ENCODE measurements at places on chromosomes 11 and 22. TPM values are rescaled to one million over a fixed set of nuclear protein-coding genes. Genes with fewer than 3 reads are reported as not detected.

CALCA gene
- not detected for total RNA-seq

RPS19BP1 gene
- 44.0 TPM for total RNA-seq

ANGPTL5 gene
- total RNA-seq = not detected

PAMR1 gene
- 493 TPM for total RNA-seq

GDPD4 gene
- total RNA-seq = 0.64 TPM

ABCC8 gene
- total RNA-seq = not detected

KCNQ1OT1 gene
- 6.1 TPM for total RNA-seq

PIH1D2 gene
- 2.6 TPM for total RNA-seq
